Activated CD4-positive, alpha-beta T cell treated with anti-CD3 and anti-CD28 coated beads, Interleukin-2, amount 10 ng/mL, durations not matched to agents 24 days and 14 days (primary cell): ENCODE measurements at places on chromosomes 3 and 15.

- no peak for DNase-seq
These were observed 245.6 kb upstream of the PEX5L start for GRCh38 chr3:180282386-180282785.

GRCh38 chr3:69051756-69052471 lies at the start of gene TMF1:
Gene TMF1 (minus strand): TSS chr3:69052333. CDS start chr3:69052086, 247 bp downstream.
- peak; percentile 99 for DNase-seq

DNA sequence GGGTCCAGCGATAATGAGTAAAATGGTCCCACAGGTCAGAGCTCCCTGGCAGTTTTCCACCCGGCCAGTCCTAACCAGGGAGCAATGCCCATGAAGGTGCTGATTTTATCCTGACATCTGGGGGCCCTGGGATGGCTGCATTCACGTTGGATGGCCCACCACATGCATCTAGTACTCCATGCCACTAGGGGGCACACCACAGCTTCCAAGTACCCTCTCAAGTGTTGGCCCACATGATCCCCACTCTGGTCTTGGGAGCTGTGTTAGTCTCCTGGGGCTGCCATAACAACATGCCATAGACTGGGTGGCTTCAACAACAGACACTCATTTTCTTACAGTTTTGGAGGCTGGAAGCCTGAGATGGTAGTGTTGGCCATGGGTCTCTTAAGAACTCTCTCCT lies 225.5 kb downstream of the SLCO3A1 start:
- peak; percentile 68 for DNase-seq

DNA sequence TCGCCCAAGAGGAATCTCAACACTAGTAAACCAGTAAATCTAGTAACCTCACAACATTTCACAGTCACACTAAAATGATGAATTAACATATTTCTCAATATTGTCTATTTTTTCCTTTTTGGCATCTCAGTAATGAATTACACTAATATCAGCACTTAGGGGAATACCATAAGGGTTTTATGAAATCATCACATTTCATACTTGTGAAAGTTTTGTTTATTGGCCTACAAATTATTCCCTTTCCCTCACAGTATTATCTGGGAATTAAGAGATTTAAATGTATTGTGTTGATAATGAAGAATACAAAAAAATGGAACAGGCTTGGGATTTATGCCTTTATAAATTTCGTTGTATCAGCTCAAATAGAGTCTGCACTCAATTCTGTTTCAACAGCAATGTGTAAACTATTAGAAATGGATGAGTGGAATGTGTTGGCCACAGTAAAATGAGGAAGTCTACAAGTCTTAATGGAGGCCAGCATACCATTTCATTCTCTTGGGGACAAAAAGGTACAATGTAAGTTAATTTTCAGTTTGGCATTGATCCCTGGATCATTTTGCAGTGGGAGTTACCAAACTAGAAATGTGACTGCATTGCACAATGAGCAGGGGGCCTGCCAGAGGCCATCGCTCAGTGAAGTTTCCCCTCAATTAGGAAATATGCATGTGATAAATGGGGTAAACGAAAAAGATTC lies 195.4 kb downstream of the FMN1 start:
- no peak for DNase-seq

DNA sequence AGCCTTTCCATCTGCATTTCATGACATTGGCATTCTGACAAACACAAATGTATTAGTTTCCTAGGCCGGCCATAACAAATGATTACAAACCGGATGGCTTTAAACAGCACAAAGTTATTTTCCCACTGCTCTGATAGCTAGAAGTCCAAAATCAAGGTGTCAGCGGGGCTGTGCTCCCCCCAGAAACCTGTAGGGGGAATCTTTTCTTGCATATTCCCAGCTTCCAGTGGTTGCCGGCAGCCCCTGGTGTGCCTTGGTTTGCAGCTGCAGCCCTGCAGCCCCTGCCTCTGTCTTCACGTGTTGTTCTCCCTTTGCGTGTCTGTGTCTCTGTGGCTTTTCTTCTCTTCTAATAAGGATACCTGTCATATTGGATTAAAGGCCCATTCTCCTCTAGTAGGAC lies 79.0 kb upstream of the CDV3 start:
- DNase-seq = no peak

DNA sequence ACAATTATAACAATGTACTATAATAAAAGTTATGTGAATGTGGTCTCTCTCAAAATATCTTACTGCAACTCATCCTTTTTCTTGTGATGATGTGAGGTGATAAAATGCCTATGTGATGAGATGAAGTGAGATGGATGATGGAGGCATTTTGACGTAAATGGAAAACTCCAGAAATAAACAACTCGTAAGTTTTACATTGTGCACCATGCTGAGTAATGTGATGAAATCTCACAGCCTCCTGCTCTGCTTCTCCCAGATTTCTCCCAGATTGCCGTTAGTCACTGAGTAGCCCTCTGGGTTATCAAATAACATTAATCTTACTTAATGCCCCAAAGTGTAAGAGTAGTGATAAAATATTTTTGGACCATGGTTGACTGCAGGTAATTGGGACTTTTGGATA lies 64.8 kb upstream of the SLCO2A1 start:
- no peak for DNase-seq

- no peak for DNase-seq
These were observed 314.9 kb downstream of the CACNA2D3 start for GRCh38 chr3:54437271-54437670.

DNA sequence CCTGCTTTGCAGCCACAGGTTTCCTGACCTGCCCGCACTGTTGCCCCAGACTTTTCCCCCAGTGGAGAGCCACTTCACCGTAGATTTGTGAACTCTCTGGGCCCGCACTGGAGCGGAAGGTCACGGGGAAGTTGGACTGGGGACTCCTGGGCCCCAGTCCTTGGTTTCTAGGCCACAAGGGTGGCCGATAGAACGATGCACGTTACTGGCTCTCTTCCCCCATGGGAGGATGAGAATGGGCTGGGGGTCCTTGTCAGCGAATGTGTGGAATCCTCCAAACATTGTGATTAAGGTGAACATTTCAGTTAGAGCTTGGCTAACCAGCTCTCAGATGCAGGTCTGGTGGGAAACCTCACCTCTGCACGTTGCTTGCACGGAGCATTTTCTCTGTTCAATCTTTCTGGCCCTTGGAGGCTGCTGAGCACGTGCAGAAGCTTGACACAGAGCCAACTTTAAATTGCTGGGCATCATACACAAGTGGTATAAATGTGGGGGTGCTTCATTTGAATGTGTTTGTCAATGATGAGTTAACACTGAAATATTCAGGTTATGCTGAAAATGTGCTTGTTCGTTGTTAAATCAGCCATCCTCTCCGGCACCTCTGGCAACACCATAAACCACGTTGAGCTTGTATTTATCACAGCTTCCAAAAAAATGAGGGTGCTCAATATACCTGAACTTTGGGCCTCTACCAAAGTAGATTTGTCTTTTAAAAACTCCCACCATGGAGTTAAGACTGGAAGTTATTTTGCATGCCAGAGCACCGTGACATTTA lies 976 bp downstream of the DIS3L start:
- no peak for DNase-seq

DNA sequence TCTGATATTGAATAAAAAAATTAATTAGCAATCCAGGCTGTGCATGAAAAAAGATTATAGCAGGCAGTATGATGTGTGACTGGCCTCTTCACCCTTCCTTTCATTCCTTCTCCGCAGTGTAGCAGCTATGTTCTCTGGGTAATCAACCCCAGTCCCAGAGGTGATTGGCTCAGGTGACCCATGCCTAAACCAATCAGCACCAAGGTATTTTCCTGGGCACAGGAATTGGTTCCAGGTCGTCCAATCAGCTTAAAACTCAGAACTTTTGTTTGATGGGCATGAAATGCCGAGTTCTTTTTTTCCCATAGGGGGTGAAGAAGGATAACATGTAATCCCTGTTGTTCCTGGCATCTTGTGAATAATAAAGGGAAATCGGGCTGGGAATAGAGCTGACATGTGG lies 5.8 kb upstream of the BNC1 start:
- no peak for DNase-seq
